HAP-1 (cell line): ENCODE measurements at places on chromosomes 1 and 21.

- no peak for DNase-seq
Observed at GRCh38 chr1:159712080-159712479, 2.3 kb downstream of the CRP start.

GRCh38 chr1:42679364-42679983 lies 2.7 kb upstream of the YBX1 start:
- no peak for DNase-seq

GRCh38 chr1:147243228-147243685 lies 773 bp downstream of the CHD1L start:
- DNase-seq, result no peak

- no peak for DNase-seq
Observed at GRCh38 chr21:45510466-45510955, 31.7 kb downstream of the SLC19A1 start.

DNA sequence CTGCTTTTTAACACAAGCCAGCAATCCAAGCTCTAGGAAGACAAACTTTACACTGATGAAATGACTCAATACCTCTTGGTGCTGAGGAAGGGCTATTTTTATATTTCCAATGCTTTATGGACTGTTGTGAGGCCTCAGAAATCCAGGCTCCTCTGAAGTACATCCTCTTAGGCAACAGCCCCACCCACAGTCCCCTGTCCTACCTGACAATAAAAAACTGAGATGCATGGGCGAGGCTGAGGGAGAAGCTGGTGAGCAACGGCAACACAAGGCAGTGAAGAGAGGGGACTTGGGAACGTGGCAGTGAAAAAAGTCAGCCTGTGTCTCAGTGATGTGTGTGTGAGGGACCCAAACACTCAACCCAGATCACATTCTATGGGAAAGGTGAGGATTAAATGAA lies 10.1 kb upstream of the CPT2 start:
- no peak for DNase-seq

- no peak for DNase-seq
Observed at GRCh38 chr1:189141056-189141455, 1336.6 kb downstream of the BRINP3 start.

- DNase-seq, result peak; percentile 57
Observed at GRCh38 chr1:241269116-241269515, 87.9 kb downstream of the RGS7 start.
